Stimulated activated CD4-positive, alpha-beta T cell treated with anti-CD3 and anti-CD28 coated beads, Interleukin-1b, Interleukin-23, amount 100 ng/mL, for 1 hour (primary cell): ENCODE measurements at places on chromosomes 5 and 9.

DNA sequence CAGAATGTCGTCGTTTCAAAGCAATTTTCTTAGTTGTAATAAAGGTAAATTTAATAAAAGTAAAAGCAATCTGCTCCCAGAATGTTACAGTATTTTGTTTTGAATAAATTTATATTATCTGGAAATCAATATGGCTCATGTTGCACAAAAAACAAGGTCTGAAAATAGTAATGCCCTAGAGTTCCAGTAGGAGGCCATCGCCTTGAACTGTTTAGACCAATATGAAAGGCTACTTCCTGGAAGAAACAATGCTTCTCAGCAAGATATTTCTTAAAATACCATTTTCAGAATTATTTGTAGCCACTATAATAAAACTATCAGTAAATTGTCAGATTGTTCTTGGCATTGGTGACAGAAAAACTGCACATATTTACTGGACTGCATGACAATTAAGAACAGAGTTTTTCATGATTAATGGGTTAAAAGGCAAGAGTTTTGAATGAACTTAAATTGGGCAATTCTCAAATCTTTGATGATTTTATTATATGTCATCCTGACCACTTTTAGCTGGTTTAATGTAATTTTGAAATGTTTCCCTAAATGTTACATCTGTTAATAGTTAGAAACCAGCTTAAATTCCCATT lies 153.2 kb downstream of the COMMD10 start:
- no peak for DNase-seq

DNA sequence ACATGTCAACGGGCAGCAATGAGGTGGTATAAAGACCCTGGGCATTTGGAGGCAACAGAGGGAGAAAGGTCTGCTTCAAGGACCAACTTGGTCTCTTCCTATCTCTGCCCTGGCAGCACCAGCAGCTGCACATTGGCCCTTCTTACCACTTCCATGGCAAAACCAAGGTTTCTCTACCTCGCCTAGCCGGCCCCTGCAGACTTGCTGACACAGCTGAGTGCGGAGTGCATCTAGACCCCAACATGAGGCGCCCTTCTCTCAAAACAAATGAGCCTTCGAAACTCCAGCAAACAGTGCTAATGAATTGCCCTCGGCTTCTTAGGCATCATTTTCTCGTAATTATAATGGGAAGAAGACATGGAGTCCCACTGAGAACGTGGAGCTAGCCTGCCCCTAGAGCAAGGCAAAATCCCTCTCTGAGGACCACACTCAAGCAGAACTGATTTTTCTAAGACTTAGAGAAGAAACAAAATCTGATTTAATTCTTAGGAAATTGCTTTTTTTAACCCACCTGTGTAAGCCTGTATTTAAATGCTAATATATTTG lies 42.1 kb downstream of the KCNMB1 start:
- DNase-seq, result no peak

- DNase-seq, result no peak
Observed at GRCh38 chr9:70566066-70566465, 151.6 kb upstream of the KLF9 start.

DNA sequence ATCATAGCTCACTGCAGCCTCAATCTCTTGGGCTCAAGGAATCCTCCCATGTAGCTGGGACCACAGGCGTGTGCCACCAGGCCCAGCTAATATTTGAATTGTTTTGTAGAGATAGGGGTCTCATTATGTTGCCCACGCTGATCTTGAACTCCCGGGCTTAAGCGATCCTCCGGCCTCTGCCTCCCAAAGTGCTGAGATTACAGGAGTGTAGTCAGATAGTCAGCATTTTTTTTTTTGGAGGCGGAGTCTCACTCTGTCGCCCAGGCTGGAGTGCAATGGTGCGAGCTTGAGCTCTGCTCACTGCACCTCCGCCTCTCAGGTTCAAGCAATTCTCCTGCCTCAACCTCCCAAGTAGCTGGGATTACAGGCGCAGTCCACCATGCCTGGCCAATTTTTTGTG lies 1.6 kb upstream of the SAR1B start:
- no peak for DNase-seq

DNA sequence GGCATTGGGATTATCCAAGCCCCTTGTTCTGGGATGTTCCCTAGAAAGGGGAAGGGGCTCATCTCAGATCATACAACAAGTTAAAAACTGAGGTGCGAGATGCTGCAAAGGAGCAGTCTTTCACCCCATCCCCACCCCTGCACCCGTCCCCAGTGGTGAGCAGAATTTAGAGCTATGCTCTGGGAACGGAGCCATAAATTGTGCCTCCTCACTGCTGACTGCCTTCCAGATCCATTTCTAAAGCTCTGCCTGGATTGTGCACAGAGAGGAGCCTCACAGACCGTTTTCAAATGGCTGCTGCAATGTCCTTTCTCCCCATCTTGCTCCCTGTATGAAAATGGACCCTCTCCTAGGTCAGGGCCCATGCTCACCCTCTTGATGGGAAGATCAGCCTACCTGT lies 8.3 kb downstream of the SLC25A48 start:
- no peak for DNase-seq

- no peak for DNase-seq
Observed at GRCh38 chr5:15966066-15966640, 213.4 kb downstream of the MARCHF11 start.

- no peak for DNase-seq
Observed at GRCh38 chr9:34179213-34180136, 632 bp downstream of the UBAP1 start.

DNA sequence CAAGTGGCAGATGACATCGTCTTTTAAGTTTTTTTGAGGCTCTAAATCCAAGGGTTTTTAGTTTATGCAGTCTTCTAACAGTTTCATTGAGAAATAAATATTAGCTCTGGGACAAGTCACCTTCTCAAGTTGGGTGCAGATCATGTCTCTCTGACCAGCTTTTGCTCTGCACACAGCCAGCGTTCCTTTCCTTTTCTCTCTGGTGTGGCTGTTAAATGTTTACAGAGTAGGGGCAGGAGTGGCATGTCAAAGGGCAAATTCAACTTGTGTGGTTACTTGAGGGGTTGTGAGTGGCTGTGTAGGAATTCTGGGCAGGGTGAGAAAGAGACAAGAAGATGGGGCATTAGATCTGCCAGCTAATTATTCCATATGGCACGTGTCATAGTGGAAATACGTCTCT lies 187.5 kb upstream of the HMHB1 start:
- DNase-seq, result no peak

DNA sequence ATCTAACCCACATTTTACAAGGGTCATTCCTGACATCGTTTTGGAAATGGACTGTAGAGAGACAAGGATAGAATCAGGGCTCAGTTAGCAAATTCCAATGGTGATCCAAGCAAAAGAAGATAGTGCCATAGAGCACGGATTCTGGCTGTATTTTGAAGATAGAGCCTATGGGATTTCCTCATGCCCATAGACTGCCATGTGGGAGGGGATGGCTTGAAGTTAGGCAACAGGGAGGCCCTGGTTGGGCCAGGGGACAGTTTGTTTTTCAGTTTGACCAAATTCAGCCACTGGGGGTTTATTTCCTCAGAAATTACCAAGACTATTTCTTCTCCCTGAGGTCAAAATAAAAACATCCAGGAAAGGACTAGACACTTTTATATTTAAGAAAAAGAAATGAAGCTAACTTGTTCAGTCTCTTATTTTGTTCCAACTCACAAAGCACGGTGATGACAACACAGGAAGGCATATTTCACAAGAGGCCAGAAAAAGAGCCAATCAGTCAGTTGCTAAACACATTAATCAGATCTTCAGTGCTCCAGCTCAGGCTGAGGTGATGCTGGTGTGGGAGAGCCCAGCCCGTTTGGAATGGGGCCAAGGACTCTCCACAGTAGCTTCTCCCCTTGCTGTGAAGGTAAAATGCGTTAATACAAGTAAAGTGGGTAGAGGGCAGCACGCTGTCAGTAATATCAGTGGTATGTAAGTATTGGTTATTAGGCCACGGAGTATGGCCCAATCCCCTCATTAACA lies 4.4 kb upstream of the DCTN4 start:
- no peak for DNase-seq

GRCh38 chr9:90843525-90843924 lies 41.9 kb downstream of the SYK start:
- no peak for DNase-seq
